ENCODE measurements at places on chromosomes 13 and 19.

DNA sequence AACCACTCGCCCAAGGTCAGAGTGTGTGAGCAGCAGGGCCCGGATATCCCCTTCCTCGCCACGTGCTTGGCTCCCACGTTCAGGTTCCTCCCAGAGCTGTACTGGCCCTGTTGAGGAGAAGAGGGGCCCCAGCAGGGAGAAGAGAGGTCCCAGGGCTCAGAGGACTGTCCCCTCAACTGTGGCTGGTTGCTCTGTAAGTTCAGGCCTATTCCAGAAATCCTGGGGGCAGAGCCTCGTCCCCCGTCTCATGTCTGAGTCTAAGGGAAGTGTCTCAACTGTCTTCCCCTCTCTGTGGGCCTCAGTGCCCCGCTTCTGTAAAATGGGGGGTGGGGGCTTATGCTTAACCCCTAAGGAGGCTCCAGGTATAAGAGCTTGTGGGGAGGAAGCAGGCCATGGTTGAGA is 3.9 kb downstream of the PPP5C start:
- DNase-seq: peak; percentile 37

GRCh38 chr19:2490659-2491058 is 14.7 kb downstream of the GADD45B start:
- no peak for DNase-seq

DNA sequence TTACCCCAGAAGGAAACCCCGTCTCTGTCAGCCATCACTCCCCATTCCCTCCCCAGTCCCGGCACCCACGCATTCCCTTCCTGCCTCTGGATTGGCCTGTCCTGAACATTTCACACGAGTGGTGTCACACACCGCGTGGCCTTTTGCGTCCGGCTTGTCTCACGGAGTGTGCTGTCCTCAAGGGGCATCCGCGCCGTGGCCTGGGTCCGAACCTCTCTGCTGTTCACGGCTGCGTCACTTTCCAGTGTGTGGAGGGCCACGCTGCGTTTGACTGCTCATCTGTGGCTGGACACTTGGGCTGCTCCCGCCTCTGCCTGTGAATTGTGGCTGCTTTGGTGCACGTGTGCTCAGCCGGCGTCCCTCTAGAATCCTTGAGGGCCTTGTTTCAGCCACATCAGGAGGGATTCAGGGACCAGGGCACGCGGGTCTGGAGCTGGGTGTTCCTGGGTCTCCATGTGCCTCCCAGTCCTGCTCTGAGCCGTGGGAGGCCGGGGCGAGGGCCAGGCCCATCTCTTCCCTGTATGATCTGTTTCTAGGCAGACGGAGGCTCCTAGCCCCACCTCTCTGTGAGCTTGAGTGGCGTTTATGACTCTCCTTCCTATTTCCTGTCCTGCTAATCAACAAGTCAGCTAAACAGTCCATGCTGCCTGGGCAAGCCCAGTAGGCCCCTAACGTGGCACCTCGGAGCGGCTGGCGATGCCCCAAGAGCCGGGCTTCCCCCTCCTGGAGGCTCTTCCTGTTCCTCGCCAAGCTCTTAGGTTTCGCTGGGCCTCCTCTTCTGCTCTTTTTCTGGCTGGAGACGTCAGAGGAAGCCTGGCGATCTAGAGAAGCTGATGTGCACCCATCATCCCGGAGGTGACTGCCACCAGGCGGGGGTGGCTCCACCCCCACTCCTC is 8.1 kb downstream of the STK11 start:
- DNase-seq: no peak

DNA sequence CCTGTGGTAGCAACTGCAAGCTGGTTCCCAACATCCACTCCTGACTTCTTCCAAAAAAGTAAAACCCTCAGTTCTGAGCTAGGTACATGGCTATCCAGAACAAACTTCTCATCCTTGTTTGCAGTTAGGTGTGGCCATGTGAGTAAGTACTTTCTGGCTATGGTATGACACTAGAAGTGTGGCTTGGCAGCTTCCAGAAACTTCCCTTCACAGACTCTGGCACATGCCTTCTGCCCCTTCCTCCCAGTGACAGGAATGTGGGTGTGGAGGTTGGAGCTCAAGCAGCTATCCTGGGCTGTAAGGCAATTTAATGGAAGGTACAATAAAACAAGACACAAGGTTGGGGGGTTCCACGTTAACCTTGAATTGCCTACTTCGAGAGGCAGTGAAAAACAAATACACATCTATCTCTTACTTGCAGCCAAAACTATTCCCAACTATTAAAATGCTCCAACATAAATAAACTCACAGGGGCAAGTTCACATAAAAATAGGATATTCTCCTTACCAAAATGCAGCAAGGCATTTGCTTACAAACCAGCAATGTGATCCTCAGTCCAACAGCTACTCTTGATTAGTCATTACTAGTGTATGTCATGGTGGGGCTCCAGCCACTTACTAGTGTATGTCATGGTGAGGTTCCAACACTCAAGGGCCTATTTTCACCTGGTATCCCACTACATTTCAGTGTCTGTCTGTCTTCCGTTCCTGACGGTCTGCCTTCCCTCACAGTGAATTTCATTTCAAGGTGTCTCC is 3.1 kb downstream of the SMG9 start:
- DNase-seq: no peak

- no peak for DNase-seq
These were observed 396 bp downstream of the RTN2 start for GRCh38 chr19:45496349-45496953.

DNA sequence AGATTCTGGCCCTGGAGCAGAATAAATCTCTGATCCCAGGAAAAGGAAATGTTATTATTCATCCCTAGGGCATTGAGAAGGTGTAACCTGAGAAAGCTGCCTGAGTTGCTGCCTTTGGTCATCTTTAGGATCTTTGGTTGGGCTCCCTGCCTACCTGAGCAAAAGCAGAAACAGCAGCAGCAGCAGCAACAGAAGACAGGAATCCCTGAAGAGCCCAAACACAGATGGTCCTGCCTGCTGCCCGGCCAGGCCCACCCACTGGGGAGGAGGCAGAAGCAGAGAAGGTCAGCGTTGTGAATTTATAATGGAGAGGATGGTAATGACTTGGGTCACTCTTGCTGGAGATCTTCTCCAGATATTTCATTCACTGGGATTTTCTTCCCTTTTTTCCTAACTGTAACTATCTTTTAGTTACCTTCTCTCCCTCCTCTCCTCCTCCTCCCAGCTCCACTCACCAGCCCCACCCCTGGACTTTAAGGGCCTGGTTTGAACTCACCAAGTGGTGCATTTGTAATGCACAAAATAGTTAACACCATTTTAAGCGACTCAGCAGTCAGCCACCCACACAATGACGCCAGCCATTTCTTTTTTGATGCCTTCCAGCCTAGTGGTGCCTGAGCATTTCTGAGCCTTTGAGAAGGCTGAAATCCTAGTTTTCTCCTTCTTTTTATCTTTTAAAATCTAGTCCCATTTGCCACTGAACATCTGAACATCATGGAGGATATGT is 91.7 kb downstream of the HSPH1 start:
- DNase-seq: no peak
